ENCODE measurements at places on chromosomes 5 and 9. TPM values are rescaled to one million over a fixed set of nuclear protein-coding genes. Genes with fewer than 3 reads are reported as not detected.

DNA sequence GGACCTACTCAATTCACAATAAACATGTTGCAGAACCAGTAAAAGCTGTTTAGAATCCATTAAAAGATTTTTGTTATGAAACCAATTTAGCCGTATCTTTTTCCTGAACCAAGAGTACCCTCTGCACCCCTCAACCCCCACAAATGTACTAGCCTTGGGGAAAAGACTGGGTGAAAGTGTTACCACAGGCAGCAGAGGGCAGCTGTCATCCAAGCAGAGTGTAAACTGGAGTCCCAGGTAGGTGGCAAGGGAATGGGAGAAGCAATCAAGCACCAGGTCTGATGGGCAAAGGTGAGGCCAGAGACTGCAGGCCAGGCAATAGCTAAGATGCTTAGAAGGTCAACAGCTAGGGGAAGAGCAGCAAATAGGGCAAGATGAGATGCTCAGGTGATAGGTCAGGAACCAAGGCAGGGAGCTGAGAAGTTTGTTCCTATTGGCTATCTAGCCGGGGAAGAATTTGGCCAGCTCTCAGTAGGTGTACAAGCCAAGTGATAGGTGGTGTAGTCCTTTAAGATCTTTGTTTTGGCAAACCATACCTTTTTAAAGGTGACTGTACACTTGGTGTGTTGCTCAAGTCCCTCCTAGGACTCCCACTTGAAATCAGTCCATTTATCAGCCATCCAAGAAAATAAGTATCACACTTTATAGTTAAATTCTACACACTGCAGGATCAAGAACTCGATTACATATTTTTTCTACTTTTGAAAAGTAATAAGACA lies 77.8 kb upstream of the CCDC112 start:
- no peaks in the 10 kb centered on the region for H3K36me3 ChIP-seq
- no peaks in the 10 kb centered on the region for H3K27me3 ChIP-seq
- H3K4me1 ChIP-seq = peaks cover 20% of the 10 kb centered on the region

GRCh38 chr5:6125781-6126180 lies 252.6 kb downstream of the MED10 start:
- no peak for DNase-seq
- H3K27me3 ChIP-seq = no peaks in the 10 kb centered on the region
- H3K27ac ChIP-seq = no peak overlapping the region
- no peak overlapping the region for H3K4me3 ChIP-seq
- H3K4me1 ChIP-seq = no peaks in the 10 kb centered on the region
- no peaks in the 10 kb centered on the region for H3K36me3 ChIP-seq

Gene PDLIM7
- total RNA-seq = 86.9 TPM

GRCh38 chr5:14696057-14696456 lies 31.5 kb downstream of the OTULIN start:
- peaks cover 36% of the 10 kb centered on the region for H3K4me1 ChIP-seq
- no peaks in the 10 kb centered on the region for H3K27me3 ChIP-seq
- no peak for DNase-seq
- no peak overlapping the region for H3K4me3 ChIP-seq
